ENCODE measurements at places on chromosomes 5 and 9.

GRCh38 chr5:118533923-118534322, 454.4 kb downstream of the DTWD2 start:
- DNase-seq, result no peak

GRCh38 chr9:98993570-98993945, 49.9 kb downstream of the COL15A1 start:
- DNase-seq, result no peak

GRCh38 chr5:112196584-112196983, 222.5 kb downstream of the EPB41L4A start:
- DNase-seq, result no peak

- peak; percentile 72 for DNase-seq
Measured at GRCh38 chr9:19481971-19482404, 73.2 kb downstream of the ACER2 start.

- no peak for DNase-seq
Measured at GRCh38 chr5:2888520-2889060, 137.1 kb upstream of the IRX2 start.

- no peak for DNase-seq
Measured at GRCh38 chr9:137076636-137077009, 694 bp upstream of the UAP1L1 start.

- DNase-seq, result no peak
Measured at GRCh38 chr5:143644727-143645126, 167.2 kb upstream of the HMHB1 start.

GRCh38 chr9:37197158-37198038, 77.0 kb downstream of the ZCCHC7 start:
- no peak for DNase-seq

DNA sequence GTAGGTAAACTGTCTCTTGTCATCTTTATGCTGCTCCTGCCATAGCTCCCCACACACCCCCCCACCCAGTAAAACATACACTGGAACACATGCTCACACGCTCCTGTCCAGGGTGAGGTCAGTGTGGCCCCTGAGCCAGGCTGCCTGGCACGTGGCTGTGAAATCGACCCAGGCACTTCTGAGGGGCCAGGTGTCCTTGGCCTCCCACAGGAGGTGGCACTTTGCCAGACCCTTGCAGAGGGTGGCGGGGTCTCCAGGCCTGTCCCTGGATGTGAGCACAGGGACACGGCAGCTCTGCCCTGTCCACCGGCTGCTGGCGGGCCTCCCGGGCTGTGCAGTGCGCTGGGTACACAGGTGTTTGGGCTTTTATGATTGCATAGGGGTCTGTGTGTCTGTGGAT, 10.0 kb upstream of the CRB2 start:
- DNase-seq, result no peak

- DNase-seq, result no peak
Measured at GRCh38 chr9:132876849-132877248, 1.2 kb downstream of the AK8 start.

DNA sequence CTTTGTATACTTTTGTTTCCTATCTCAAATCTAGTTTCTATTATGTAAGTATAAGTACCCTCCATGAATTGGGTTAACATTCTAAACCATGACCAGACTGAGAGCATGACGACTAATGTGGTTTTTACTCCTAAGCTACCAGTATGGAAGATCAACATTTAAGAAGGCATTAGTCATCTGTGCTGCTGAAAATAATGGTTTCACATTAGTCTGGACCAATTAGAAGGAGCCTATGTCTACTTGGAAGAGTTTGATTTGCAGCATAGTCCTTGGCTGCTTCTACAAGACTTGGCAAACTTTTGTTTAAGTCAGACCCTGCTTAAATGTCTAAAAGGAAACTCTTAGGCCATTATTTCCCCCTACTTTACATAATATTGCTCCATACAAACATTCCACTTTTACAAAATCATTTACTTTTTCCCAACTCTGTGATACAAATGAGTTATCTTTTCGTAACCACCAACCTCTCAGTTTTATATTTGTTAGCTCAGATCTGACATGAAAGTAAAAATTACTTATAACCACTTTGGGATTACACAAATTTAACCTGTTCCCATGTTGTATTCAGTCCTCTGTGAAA, 186.7 kb downstream of the COMMD10 start:
- no peak for DNase-seq

GRCh38 chr9:110047232-110047954, 160.6 kb downstream of the C9orf152 start:
- DNase-seq, result no peak

Measured in COLO829 (cell line).